Activated CD4-positive, alpha-beta T cell treated with anti-CD3 and anti-CD28 coated beads, Interleukin-2, amount 50 U/mL, for 4 hours (primary cell): ENCODE measurements at places on chromosomes 3 and 15.

DNA sequence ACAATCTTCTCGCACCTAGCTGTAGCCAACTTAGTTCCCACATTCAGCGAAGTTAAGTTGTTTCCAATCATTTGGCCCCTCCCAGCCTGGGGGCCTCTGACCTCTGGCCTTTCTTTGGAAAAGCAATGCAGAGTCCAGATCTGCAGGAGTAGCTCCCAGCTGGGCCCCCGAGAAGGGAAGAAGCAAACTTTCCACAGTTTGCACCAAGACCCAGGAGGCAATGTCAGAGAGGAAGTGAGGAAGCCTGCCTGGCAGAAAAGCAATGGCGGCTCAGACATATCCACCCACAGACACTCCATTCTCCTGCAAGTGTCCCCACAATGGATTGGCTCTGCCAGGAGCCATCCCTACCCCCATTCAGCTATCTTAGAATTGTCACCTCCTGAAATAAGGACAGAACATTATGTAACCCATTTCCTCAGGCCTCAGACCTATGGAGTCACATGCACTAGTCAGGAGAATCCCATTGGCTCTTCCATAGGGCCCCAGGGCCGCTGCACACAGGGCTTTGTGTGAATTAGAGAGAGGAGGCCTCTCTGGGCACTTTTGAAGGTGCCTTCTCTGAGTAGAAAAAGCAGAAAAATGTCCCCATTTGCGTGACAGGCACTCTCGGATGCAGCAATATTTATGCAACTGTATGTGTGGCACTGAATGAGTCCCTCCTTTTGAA lies 3.0 kb upstream of the BUB1B start:
- DNase-seq: no peak

DNA sequence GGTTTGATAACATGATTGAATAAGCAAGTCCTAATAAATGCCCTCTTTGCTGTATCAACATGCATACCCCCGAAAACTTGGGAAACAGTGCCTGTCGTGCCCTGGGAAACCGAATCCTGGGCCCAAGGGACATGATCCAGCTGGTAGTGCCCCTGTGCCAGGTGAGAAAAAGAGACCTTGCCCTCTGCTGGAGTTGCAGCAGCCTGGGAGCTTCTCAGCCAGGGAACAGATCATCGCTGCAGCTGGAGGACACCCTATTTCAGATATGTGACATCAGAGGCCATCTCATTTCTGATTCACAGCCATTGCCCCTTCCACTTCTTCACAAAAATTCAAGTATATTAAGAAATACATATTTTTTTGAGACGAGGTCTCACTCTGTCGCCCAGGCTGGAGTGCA lies 32.3 kb downstream of the STOML1 start:
- no peak for DNase-seq

DNA sequence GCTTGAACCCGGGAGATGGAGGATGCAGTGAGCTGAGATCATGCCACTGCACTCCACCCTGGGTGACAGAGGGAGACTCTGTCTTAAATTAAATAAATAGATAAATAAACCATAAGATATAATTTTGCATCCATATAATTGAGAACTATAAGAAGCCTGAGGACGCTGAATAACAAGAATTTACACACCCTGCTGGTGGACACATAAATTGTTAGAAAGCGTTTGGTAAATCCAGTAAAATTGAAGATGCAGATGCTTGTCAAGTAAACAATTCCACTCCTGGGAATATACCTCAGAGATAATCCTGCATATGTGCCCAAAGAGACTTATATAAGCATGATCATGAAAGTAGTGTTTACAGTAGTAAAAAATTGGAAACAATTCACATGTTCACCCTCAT lies 41.7 kb downstream of the TTC23 start:
- DNase-seq: no peak

DNA sequence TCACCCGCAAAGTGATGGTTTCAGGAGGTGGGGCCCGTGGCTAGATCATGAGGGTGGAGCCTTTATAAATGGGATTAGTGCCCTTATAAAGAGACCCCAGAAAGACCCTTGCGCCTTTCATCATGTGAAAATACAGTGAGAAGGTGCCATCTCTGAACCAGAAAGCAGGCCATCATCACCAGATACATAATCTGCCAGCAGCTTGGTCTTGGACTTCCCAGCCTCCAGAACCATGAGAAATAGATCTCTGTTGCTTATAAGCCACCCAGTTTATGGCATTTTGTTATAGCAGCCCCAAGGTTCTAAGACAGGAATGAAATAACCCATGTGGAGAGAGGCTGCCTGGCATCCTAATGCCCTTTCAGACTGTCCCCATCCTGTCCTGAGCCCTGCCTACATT lies 127.8 kb upstream of the SMAD3 start:
- no peak for DNase-seq

- no peak for DNase-seq
These were observed 125.7 kb downstream of the EEFSEC start for GRCh38 chr3:128278761-128279600.

GRCh38 chr15:25568751-25569150 lies 129.9 kb upstream of the UBE3A start:
- no peak for DNase-seq

GRCh38 chr3:109548192-109548938 lies 211.0 kb upstream of the DPPA4 start:
- DNase-seq: no peak

DNA sequence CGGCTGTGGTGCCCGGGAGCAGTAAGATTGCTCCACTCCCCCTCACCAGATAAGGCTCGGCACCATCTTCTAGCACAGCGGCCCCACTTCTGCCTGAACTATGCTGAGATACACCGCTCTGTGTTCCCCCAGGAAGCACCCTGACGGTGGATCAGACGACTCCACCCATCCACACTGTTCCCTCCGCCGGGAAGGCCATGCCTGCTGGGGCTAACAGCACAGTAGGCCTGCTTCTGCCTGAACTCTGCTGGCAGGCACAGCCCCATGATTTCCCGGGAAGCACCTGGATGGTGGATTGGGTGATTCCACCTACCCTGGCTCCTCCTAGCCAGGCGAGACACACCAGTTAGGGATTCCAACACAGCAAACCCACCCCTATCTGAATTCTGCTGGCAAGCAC lies 36.3 kb upstream of the PPM1L start:
- DNase-seq: no peak
